Calu3 (cell line): ENCODE measurements at places on chromosomes 6 and 20. TPM values are rescaled to one million over a fixed set of nuclear protein-coding genes. Genes with fewer than 3 reads are reported as not detected.
A peak's percentile ranks its signal among the peaks of the same experiment; 100 is the strongest.

Gene MTHFD1L
- total RNA-seq = 37.2 and 47.8 TPM in 2 replicates

- no peak for DNase-seq
Measured at GRCh38 chr20:33250666-33251065, 14.9 kb downstream of the BPIFA1 start.

Gene DDRGK1
- 30.9 and 36.3 TPM in 2 replicates for total RNA-seq

Gene MYT1
- total RNA-seq = 0.45 TPM in 1 of 2 replicates, not detected in the other

Gene DOK5
- 0.17 and 2.0 TPM in 2 replicates for total RNA-seq

Gene RAMACL
- total RNA-seq = 1.3 and 2.2 TPM in 2 replicates

- no peak for DNase-seq
Measured at GRCh38 chr6:110468731-110469130, 7.7 kb downstream of the SLC22A16 start.

- peak; percentile 85 for DNase-seq
Measured at GRCh38 chr6:43699564-43700186, 12.1 kb upstream of the MRPS18A start.

Gene TRIM39
- total RNA-seq = 22.0 and 22.3 TPM in 2 replicates

Gene BPIFB1
- total RNA-seq = 8.5 and 9.2 TPM in 2 replicates

GRCh38 chr6:18693881-18694280 is 306.7 kb downstream of the RNF144B start:
- no peak for DNase-seq

- DNase-seq = no peak
Measured at GRCh38 chr20:59075934-59076508, 33.4 kb upstream of the PRELID3B start.

Gene OGFR
- total RNA-seq = 80.1 and 98.2 TPM in 2 replicates

Gene NKX2-2
- not detected in 2 replicates for total RNA-seq

Gene TAB2
- 35.7 and 38.1 TPM in 2 replicates for total RNA-seq

DNA sequence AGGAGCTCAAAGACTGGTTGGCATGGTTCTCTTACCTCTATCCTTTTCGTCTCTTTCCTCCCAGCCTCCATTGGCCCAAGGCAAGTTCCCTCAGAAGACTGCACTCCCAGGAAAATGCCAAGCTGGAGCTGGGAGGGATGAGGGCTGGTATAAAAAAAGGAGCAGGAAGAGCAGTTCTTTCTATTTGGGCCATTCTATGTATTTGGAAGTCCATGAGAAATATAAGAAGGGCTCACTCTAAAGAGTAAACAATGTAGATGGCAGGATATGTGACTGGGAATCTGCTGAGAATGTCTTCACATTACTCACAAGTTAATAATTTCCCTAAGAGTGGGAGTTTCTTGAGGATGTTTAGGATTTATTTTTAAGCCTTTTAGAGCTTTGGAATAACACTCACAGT is 36.6 kb upstream of the ADTRP start:
- no peak for DNase-seq
